AG04449 (cell line): ENCODE measurements at places on chromosomes 16 and 17.
A peak's percentile ranks its signal among the peaks of the same experiment; 100 is the strongest.

- DNase-seq: no peak
Measured at GRCh38 chr17:205148-205669, 23.8 kb upstream of the DOC2B start.

DNA sequence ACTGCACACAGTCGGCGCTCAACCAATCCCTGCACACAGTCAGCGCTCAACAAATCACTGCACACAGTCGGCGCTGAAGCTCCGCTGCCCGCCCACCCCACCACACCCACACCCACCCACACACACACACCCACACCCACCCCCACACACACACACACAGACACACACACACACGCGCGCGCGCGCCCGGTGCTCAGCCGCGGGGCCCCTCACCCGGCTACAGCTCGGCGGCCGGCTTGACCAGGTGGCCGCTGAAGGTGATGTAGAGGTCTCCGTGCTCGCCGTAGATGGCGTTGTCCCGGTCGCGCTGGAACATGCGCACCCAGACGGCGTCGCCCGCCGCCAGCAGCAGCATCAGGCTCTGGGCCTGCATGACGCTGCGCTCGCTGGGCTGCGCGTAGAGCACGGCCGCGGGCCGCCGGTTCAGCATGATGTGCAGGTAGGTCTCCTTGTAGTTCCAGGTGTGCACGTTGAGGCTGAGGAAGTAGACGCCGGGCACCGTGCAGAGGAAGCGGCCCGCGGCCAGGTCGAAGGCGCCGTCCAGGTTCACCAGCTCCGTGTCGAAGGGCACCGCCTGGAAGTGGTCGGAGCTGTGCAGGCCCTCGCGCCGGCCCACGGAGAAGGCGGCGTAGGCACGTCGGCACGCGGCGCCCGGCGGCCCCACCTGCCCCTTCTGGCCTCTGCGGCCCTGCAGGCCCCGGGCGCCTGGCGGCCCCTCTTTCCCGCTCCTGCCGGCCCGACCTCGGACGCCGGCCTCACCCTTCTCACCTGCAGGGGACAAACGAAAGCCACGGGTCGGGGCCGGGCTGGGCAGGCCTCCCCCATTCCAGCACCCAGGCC is 2.5 kb downstream of the C1QTNF8 start:
- DNase-seq: no peak

GRCh38 chr17:41308918-41309359 is at the start of gene KRTAP16-1:
KRTAP16-1 (minus strand) TSS chr17:41309309; CDS start chr17:41309253, 56 bp downstream.
- DNase-seq: no peak

DNA sequence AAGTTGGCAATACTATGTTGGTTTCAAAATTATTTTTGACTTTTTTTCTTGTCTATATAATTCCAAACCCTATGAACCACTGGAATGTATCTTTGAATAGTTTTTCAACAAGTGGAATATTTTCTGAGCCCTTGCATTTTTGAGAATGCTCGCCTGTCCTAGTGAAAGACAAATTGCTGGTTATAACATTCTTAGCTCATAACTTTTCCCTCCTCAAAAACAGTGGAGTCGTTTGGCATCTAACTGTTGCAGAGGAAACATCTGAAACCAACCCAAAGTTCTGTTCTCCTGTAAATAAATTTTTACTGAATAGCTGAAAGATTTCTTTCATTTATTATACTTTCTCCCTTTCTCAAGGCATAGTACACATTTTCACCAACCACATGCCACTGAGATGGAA is 11.3 kb upstream of the COX10 start:
- DNase-seq: peak; percentile 73

DNA sequence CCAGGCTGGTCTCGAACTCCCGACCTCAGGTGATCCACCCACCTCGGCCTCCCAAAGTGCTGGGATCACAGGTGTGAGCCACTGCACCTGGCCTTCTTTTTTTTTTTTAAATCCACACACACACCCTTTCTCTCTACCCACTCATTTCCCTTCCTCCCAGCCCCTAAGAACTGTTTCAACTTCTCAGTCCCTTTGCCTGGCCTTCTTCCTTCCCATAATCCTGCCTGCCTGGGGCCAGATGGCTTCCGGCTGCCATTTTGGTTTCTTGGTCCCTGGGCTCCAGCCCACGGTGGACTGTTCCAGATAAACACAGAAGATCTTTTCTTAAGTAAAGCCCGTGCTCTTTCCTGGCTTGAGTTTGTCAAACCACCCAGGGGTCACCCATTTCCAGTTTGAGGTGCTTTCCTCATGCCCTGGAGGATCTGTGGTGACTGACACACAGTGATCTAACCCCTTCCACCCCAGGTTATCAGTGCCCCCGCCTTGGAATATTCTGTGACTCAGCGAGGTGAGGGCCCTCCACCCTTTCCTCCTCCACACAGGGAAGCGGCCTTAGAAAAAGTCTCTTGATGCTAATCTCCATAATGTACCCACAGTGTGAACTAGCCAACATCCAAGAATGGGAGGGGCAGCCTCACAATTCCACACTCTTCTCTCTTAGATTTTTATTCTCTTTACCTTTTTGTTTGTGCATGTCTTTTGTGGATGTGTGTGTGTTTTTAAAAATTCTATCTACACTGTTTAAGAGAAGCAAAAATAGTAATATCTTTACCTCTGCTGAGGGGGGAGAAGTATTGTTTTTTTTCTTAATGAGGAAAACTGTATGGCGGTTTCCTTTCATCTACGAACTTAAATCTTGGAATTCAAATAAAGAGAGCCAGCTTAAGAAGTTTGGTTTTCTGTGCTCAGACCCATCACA is 60.0 kb downstream of the CRISPLD2 start:
- no peak for DNase-seq

DNA sequence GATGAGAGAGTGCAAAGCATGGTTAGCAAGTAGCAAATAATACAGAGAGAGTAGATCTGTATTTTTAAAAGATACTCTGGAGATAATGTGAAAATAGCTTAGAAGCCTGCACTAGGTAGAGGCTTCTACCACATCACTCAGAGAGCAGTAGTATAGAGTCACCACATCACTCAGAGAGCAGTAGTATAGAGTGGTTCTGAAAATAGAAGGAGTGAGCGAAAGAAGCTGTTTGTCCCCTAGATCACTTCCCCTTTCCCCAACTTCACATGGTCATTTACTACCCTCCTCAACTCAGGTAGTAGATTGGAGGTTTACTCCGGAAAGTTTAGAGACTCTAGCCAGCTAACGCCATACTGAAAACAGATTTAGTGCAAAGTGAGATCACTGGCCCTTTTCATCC is 17.1 kb downstream of the DGKE start:
- no peak for DNase-seq

GRCh38 chr17:42904110-42904469 is 3.5 kb downstream of the G6PC1 start:
- DNase-seq: no peak

- DNase-seq: no peak
Measured at GRCh38 chr17:36777118-36777517, 160.2 kb upstream of the LHX1 start.

GRCh38 chr16:27624154-27625049 is 74.5 kb downstream of the KATNIP start:
- no peak for DNase-seq
